Right renal cortex interstitium (tissue), 3 donors: ENCODE measurements at places on chromosomes 4 and X.
A peak's percentile ranks its signal among the peaks of the same experiment; 100 is the strongest.

DNA sequence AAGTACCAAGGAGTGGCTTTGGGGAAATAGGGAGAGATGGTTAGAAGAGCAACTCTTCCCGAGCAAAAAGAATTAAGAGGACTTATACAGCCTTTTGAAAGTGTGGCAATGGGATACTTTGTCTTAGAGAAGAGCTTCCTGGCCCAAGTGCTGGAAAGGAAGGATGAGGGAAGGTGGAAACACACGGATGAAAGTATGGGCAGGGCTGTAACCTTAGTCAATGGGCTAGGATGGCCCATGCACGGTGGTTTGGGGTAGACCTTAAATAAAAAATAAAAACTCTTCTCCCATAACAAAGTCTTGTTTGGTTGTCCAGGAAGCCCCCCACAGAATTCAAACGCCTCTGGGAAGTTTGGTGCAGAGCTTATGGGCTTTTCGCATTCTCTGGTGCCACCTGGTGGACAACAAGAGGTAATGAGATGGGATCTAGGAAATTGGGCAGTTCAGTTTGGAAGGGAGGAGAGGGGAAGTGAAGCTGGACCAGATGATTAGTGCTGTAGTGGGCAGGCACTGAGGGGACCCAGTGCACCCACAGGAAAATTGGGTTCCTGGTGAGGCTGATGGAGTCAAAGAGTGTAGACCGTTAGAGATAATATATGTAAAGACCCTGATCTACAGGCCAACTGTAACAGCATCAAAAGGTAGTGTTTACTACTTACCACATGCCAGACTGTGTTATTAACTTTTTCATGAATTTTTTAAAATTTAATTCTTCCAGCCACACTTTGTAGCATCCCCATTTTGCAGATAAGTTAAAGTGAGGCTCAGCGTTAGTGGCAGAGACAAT, 13.8 kb upstream of the ENOX2 start:
- DNase-seq: peak; percentile 25

DNA sequence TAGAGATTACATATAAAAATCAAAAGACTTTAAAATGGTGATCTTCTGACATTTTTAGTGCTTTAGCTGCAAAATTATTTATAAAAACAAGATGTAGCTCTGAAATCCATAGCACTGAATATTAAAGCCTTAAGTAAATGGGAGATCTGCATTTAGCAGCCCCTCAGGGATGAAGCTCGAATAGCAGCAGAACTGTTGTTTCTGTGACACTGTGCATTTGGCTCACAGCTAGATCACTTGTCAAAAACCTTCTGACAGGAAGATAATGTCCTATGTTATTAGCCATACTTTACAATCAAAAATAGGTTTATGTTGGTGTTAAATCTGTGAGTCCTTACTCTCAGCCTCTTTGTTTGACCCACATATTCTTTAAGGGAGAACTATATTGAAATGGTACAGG, 14.1 kb upstream of the PYURF start:
- DNase-seq: no peak

- DNase-seq: no peak
These were observed 45.8 kb downstream of the SLC39A8 start for GRCh38 chr4:102299354-102300107.

DNA sequence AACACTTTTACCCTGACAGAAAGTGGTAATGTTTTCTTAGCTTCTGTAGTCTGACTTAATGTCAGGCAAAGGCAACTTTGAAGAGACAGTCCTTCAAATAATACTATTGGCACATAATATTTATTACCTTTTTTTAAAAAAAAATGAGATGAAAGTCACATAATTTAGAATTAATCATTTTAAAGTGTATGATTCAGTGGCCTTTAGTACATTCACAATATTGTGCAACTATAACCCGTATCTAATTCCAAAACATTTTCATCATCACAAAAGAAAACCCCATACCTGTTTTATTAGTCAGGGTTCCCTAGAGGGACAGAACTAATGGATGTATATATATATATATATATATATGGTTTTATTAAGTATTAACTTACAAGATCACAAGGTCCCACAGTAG, 94.8 kb upstream of the TEX13A start:
- no peak for DNase-seq

GRCh38 chr4:56038487-56039162, 89.9 kb downstream of the CEP135 start:
- DNase-seq: no peak
